NCI-H1048 (cell line): ENCODE measurements at places on chromosomes 7 and 10.
A peak's percentile ranks its signal among the peaks of the same experiment; 100 is the strongest.

- no peak for DNase-seq
Measured at GRCh38 chr10:121437596-121437995, 160.6 kb downstream of the FGFR2 start.

DNA sequence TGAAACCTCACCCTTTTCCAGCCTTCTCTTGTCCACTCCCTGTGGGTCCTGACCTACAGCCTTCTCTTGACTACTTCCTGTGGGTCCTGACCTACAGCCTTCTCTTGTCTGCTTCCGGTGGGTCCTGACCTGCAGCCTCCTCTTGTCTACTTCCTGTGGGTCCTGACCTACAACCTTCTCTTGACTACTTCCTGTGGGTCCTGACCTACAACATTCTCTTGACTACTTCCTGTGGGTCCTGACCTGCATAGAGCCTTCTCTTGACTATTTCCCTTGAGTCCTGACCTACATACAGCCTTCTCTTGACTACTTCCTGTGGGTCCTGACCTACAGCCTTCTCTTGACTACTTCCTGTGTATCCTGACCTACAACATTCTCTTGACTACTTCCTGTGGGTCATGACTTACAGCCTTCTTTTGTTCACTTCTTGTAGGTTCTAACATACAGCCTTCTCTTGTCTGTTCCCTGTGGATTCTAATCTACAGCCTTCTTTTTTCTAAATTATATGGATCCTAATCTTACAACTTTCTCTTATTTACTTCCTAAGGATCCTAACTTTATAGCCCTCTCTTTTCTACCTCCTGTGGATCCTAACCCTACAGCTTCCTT lies 36.5 kb downstream of the C10orf71 start:
- DNase-seq, result no peak

GRCh38 chr7:104629408-104629807 lies 301.0 kb downstream of the LHFPL3 start:
- no peak for DNase-seq

- no peak for DNase-seq
Measured at GRCh38 chr7:149430192-149430591, 30.7 kb downstream of the ZNF777 start.

DNA sequence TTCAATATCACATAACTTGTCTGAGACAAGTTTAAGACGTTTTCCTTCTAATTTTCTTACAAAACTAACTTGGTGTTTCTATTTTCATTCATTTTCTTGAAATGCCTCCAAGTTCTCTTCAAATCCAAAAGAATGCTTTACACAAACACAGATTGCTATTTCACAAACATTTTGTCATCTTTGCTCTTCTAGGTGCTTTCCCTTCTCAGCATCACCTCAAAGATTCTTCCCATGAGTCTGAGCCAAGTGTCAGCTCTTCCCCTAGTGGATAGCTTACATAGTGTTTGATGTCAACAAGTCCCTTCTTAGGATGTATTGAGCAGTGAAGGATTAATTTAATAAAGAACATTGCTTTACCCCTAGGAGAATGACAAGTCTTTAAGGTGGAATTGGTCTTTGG lies 38.1 kb upstream of the SEMA3A start:
- no peak for DNase-seq

GRCh38 chr7:98902523-98902922 lies 24.2 kb downstream of the TRRAP start:
- no peak for DNase-seq

DNA sequence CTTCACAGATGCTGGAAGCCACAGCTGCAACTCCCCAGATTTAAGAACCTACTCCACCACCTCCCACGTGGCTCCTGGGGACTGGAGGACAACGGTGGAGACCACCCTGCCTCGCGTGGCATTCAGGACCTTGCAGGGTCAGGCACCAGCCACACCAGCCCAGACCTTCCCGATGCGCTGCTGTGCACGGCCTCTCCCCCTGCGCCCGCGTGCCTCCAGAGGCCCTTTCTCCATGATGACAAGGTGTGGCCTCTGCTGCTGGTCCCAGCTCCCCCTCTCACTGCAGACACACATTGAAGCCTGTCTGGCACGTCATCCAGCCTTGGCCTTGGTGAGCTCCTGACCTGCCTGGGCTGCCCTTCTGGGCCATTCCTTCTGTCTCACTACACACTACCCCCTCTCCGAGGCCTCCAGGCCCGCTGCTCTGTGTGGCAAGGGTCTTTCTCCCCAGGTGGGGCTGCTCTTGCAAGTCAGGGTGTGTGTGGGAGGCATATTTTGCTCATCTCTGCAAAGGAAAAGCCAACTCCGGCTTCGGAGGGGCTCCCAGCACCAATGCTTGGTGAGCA lies 254.8 kb downstream of the MAD1L1 start:
- DNase-seq, result no peak

DNA sequence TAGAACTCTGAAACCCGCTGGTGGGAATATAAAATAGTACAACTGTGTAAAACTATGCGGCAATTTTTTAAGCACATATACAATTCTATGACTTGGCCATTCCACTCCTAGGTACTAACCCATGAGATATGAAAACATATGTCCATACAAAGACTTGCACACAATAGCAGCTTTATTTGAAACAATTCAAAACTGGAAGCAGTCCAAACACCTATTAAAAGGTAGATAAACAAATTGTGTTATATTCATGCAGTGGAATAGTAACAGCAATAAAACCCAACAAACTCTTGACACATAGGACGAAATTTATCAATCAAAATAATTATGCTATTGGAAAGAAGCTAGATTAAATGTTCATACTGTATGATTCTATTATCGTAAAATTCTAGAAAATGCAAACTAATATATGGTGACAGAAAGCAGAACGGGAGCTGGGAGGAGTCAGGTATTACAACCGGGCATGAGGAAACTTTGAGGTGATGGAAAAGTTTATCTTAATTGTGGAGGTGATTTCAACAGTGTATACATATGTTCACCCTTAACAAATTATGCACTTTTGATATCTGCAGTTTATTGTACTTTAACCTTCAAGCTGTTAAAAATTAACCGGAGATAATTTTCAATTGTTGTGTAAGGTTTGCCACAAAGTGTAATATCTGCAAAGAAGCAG lies 803 bp upstream of the STK31 start:
- DNase-seq, result no peak

GRCh38 chr10:128217136-128217535 lies 90.9 kb upstream of the MKI67 start:
- DNase-seq, result no peak

- no peak for DNase-seq
Measured at GRCh38 chr10:113104047-113104446, 154.0 kb downstream of the TCF7L2 start.

DNA sequence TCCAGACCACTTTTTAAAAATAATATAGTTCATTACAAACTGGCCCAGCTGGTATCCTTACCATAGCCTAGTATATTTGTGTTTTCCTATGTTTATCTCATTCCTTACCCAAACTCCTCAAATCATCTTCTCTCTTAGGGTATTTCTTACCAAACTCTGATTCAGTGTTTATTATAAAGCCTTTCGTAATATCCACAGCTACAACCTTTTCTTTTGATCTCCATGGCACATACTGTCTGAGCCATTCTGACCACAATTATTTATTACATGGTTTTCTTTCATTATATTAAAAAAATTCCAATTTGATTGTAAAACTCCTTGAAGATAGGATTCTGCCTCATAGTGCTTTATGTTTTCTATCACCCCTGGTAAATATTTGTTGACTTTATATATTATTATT lies 94.2 kb downstream of the LRMDA start:
- DNase-seq, result no peak

DNA sequence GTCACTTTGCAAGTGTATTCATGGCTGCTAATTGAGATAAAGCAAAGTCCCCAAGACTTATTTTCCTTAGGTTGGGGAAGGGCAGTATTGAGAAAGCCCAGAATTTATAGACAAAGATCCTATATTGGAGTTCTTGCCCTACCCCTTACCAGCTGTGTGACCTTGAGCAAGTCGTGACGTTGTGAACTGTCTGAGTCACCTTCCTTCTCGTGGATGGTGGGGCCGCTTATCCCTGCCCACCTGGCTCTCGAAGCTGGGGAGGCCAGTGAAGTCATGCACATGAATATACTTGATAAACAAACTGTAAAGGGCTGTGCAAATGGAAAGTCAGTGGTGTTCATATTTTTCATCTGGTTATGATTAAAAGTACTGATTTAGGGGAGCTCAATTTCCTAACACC lies 127.4 kb downstream of the TACC2 start:
- no peak for DNase-seq

DNA sequence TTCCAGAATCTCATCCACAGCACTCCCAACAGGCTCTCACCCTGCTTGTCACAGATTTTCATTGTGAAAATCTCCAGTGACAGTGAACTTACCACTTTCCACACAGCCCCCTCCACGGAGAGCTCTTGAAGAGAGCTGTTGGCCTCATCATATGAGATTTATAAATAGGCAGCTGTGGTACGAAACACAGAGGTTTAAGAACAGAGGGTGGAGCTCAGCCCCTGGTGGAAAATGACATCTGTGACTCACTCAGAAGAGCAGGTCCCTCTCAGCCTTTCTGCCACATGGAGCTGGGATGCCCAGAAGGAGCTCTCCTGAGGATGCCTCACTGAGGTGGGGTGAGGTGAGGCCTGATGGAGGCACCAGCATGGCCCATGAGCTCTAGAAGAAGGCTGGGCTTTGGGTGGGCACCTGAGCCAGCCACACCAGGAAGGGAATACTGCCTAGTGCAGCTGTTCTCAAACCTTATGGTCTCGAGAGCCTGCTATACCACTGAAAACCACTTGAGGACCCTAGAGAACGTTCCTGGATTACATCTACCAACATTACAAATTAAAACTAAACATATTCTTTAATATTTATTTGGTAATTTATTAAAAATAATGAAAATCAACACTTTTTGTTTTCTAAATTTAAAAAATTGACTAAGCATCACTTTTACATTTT lies 25.8 kb upstream of the EEPD1 start:
- DNase-seq, result no peak

GRCh38 chr10:98226508-98227144 lies 41.4 kb downstream of the LOXL4 start:
- no peak for DNase-seq

DNA sequence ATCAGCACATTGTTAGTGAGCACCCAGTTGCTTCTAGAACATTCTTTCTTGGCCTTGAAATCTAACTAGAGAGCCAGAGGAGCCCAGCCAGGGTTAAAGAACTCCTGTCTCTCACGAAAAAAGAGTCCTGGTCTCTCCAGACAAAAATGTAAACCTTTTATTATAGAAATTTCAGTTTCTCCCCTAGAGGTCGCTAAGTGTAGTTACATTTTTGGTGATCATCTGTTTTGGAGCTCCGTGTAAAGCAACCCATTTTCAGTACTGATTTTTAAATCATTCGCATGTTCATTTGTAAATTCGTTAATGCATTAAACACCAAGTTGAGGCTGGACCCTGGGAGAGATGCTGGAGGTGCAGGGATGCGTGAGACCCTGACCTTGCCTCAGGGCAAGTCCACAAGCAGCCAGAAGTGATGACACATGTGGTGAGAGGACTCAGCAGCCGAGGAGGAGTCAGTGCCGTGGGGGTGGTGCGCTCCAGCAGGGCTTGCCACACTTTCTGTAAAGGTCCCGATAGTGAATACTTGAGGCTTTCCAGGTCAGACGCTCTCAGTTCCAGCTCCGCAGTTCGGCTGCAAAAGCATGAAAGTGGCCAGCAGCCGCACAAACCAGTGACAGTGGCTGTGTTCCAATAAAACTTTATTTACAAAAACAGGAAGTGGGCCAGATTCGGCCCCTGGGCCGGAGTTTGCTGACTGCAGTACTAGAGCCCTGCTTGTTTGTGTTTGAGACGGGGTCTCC lies 578.6 kb upstream of the FOXK1 start:
- no peak for DNase-seq

- no peak for DNase-seq
Measured at GRCh38 chr10:78432583-78432982, 398.9 kb downstream of the RPS24 start.

GRCh38 chr10:125097409-125098070 lies 62.8 kb downstream of the CTBP2 start:
- DNase-seq, result no peak

DNA sequence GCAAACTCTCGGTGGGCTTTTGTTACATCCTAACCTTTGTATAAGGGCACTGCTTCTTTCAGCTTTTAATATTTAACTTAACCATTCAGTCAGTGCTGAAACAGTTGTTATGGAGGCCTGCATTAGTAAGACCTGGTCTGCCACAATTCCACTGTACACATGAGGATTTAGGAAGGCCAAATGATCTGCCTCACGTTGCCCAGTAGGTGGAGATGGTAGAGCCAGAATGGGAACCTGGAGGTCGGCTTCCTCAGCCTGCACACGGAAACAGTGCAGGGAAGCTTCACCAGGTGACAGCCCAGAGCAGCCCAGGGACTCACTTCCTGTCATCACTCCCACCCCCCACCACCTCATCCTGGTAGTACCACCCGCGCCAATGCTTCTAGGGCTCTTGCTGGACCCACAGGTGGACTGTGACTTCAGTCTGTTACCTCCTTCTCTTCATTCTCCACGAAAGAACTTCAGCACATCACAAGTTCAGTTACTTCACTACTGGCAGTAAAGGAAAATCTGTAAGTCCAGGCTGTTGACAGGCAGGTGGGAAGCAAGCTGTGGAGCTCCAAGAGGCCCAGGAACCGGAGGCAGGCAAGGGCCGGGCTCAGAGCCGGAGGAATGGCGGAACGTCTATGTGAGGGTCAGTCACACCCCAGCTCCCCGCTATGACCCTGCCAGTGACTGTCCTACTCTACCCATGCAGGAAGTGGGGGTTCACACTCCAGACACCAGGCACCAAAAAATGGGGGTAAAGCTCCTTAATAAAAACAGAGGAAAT lies 480.3 kb upstream of the C7orf33 start:
- no peak for DNase-seq

- DNase-seq, result peak; percentile 66
Measured at GRCh38 chr7:96300986-96301385, 20.9 kb downstream of the SLC25A13 start.

GRCh38 chr7:50588937-50589336 lies 23.7 kb upstream of the DDC start:
- DNase-seq, result no peak

DNA sequence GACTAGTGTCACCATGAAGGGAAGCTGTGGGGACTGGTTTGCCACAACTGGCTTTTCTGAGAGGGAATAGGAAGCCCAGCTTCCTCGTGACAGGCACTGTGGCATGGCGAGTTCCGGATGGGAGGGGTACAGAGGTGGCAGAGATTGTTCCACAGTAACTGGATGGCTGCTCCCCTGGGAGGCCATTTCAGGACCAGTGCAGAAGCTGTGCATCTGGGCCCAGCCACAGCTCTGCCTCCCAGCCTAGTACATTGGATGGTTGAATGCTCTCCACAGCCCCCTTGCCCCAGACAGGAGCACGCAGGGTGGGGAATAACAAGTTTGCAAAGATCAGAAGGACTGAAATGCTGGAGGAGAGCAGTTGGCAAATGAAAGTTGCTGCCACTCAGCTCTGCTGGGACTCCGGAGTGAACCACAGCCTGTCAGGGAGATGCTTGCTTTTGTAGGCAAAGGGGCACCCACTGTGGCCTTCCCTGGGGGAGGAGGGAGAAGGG lies 51.8 kb downstream of the GSDME start:
- DNase-seq, result no peak

GRCh38 chr7:45689011-45689796 lies 115.0 kb downstream of the ADCY1 start:
- no peak for DNase-seq

DNA sequence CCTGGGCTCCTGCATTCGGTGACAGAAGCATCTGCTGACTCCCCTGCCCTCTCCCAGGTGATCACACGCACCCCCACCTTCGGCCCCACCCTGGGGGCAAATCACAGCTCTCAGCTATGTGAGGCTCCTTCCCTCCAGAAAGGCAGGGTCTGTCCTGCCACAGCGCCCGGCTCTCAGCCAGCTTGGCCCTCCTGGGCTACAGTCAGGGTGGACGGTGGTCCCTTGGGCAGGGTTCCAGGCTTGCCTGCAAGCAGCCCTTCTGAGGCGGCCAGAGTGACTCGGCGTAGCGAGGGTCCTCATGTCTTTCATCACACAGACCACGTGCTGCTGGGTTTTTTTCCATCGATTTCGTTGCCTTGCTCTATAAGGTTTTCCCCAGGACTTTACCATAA lies 53.6 kb upstream of the EBF3 start:
- DNase-seq, result no peak
